ENCODE measurements at places on chromosomes 5 and 9.

DNA sequence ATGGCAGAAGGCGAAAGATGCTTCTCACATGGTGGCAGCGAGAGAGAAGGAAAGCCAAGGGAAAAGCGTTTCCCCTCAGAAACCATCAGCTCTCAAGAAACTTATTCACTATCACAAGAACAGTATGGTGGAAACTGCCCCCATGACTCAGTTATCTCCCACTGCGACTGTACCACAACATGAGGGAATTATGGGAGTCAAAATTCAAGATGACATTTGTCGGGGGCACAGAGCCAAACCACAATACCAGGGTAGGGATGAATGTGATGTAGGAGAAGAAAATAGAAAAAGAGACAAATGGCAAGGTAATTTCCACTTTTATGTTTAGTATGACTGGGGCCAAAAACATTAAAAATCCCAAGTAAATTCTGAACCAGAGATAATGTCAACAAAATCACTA is 216.8 kb downstream of the TRIM36 start:
- no peak for DNase-seq

DNA sequence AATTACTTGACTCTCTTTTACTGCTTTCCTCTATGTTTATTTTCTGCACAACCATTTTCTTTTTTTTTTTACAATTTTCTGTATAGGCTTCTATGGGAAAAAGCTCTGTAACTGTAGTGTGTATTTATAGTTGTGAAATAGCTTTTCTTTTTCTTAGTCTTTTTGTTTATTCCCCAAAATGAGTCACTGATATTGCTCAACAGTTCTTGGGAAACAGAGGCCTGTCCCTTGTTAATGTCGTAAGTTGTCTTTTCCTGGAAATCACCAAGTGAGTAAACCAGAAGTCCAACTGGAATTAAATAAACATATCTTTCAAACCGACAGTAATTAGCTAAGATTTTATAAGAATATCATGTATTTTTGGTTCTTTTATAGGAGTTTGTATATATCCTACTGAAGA is 325.1 kb upstream of the PRR16 start:
- no peak for DNase-seq

DNA sequence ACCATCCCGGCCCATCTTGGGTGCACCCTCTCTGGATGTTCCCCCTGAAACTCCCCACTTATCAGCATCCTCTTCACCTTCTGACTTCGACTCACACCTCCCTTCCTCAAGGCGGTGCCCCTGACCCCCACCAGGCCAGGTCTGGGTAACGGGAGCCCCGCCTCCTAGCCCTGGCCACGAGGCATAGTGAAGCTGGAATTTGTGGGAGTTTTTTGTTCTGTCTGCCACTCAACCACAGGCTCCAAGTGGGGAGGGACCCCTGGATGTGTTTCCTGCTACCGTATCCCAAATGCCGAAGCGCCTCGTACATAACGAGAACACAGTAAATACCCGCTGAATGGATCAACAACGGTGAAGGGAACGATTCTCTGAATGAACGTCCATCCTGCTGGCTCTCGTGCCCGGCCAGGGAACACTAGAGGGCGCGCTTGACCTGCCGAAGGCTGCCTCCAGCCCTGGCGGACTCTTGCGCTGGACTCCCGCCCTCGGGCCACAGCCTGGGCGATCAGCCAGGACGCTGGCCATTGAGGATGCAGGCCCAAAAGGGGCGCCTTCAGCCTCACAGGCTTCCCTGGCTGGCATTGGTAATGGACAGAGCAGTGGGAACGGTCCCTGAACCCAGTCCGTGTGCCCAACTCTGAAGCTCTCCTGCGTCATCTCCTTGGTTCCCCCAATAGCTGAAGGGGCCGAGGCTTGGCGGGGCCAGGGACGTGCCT is 47.3 kb upstream of the PHYKPL start:
- no peak for DNase-seq

DNA sequence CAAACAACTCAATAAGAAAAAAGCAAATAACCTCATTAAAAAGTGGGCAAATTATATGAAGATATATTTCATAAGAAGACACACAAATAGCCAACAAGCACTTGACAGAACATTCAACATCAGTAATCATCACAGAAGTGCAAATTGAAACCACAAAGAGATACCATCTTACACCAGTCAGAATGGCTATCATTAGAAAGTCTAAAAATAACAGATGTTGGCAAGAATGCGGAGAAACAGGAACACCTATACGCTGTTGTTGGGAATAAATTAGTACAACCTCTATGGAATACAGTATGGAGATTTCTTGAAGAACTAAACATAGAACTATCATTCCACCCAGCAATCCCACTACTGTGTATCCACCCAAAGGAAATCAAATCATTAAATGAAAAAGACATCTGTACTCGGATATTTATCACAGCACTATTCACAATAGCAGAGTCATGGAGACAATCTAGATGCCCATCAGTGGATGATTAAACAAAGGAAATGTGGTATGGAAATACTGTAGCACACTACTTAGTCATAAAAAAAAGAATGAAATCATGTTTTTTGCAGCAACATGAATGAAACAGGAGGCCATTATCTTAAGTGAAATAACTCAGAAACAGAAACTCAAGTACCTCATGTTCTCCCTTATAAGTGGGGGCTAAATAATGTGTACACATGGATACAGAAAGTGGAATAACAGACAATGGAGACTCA is 106.8 kb upstream of the FST start:
- no peak for DNase-seq

DNA sequence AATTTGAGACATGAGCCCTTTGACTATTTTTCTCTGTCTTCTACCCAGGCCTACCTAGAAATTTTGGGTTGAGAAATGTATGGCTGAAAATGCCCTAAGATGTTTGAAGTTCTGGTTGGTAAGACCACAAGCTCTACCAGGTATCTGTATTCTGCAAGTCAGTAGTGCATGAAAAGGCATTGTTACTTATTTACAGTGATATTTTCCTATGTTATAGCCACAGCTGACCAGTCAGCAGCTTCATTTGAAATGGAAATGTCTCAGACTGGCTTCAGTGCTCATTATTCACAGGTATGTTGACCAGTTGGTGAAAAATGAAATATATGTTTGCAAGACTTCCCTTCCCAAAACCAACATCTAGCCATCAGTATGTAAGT is 91.9 kb upstream of the ITGA2 start:
- DNase-seq, result no peak

DNA sequence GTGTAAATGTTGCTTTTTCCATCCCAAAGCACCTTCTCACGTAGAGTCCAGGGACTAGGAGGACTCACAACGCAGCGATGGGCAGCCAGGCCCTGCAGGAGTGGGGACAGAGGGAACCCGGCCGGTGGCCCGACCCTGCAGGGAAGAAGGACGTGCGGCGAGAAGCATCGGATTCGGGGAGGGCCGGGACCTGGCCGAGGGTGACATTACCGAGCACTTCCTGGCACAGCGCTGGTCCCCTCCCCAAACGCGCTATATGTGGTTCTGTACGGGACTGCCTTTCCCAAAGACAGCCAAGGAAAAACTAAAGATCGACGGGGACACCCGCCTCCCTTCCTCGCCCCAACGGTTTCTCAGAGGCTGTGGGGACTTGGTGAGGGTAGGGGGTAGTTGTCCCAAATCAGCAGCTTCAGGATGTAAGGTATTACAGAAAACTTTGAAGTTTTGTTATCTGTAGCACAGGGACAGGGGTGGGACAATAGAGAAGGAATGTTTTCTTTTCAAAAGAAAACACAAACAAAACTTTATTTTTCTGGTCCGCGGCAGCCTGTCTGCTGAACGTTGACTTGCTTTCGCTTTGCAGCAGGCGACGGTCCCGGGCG is 887 bp upstream of the MAP3K1 start:
- DNase-seq, result no peak
